Coronary artery (tissue), 2 donors: ENCODE measurements at places on chromosomes 7 and 10.

DNA sequence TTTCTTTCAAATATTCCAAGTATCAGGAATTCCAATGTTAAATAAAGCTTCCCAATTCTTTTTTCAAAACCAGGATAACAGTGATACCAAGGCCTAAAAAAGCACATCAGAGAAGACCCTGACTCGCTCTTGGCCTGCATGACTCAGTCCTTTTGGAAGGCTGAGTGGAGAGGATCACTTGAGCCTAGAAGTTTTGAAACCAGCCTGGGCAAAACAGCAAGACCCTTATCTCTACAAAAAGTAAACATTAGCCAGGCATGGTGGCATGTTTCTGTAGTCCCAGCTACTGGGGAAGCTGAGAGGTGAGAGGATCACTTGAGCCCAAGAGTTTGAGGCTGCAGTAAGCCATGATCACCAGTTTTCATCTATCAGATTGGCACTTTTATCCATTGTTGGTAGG, 18.7 kb downstream of the NFE2L3 start:
- DNase-seq: no peak

- no peak for DNase-seq
These were observed 87.3 kb upstream of the TES start for GRCh38 chr7:116122972-116123595.

GRCh38 chr7:27165089-27165995, at the start of gene HOXA9:
TSS of gene HOXA9 (minus strand) at chr7:27165537. CDS start at chr7:27165457, 80 bp downstream.
- no peak for DNase-seq

DNA sequence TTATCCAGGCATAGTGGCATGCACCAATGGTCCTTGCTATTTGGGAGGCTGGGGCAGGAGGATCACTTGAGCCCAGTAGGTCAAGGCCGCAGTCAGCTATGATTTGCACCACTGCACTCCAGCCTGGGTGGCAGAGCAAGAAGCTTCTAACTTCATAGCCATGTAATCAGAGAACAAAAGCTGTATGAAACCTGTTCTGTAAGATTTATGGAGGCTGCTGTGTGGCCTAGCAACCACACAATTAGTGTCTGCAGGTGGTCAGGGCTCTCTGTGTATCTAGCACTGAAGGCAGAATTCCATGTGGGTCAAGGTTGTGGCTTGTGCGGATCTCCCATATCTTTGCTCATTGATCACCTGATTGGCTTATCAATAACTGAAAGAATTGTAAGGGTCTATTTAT, 221.5 kb upstream of the FOXK1 start:
- DNase-seq: peak; percentile 22
